ENCODE measurements at places on chromosomes 1 and 21.

- no peak for DNase-seq
These were observed 394.4 kb upstream of the VAMP3 start for GRCh38 chr1:7376676-7377075.

GRCh38 chr1:32967888-32968568 is 3.4 kb upstream of the RNF19B start:
- no peak for DNase-seq

DNA sequence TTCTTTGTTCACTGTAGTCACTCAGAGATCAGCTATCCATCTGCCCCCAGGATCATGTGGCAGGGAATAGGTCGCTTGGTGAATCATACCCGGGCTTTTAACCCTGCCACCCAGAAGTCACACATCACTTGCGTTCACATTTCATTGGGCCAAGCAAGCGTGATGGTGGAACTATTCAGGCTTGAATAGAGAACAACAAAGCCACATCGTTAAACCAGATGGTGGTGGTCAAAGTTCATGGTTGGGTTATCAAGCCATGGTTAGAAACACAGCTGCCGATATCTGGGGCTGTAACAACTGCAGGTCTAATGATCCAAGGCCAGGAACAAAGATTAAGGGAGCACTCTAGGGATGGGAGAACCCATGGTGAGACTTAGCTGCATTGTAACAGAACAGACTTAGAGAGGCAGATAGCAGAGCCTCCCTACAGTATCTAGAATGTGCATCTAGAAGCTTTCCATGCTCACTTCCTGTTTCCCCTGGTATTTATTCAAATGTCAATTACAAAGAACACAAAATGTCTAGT is 40.0 kb upstream of the PTPRC start:
- no peak for DNase-seq

- DNase-seq, result no peak
These were observed 142.7 kb downstream of the HIVEP3 start for GRCh38 chr1:41775956-41776585.

- no peak for DNase-seq
These were observed 136.1 kb downstream of the SIPA1L2 start for GRCh38 chr1:232493869-232494268.

GRCh38 chr1:25875856-25876692 is 566 bp upstream of the PAQR7 start:
- DNase-seq, result no peak

DNA sequence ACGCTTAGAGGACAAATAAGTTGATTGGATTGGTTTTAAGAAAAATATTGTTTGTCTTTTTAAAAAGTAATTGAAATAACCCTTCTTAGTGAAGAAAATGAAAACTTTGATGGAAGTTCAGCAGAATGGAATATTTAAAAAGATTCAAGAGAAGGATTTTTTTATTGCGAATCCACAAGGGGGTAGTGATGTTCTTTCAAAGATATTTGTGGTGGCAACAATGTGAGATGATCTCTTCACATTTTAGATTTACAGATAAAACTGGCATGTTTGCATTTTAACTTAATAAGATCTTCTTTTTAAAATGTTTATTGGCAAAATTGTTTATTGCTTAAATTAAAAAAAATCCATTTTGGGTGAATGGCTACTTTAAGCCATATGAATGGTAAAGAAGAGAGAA is 8.9 kb downstream of the CAMTA1 start:
- no peak for DNase-seq

DNA sequence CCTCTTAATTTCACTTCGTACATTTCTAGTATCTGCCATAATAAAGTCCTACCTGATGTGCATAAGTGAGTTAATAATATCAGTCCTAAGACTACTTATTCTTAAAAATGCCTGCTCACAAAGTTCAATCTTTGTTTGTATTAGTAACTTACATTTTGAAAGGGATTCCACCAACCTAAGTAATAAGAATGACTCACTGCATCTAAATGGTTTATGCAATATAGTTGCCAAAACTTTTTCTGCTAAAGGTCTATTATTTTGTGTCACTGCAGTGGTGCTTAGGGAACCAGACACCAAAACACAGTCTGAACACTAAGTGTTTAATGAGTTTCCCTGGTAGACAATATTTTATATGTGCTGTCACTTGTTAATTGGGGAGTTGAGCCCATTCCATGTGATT is 1.8 kb downstream of the ZNF669 start:
- no peak for DNase-seq

All from GM04504 (cell line).